ENCODE measurements at places on chromosomes 3 and 15. TPM values are rescaled to one million over a fixed set of nuclear protein-coding genes. Genes with fewer than 3 reads are reported as not detected.

The PSTPIP1 gene
- polyA plus RNA-seq: 84.4 TPM

The TRIM42 gene
- not detected for polyA plus RNA-seq

The RASGRP1 gene
- polyA plus RNA-seq: 22.7 TPM

DNA sequence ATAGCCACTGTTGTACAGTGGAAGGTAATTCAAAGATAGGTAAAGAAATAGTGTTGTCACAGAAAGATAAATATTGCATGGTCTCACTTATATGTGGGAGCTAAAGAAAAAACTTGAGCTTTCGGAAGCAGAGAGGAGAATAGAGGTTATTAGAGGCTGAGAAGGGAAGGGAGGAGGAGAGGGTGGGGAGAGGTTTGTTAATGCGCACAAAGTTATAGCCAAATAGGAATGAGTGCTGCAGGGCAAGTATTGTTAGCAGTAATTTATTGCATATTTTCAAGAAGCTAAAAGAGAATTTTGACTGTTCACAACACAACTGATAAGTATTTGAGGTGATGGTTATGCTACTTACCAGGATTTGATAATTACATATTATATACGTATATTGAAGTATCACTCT lies 154.2 kb downstream of the GABRG3 start:
- no peak for DNase-seq

DNA sequence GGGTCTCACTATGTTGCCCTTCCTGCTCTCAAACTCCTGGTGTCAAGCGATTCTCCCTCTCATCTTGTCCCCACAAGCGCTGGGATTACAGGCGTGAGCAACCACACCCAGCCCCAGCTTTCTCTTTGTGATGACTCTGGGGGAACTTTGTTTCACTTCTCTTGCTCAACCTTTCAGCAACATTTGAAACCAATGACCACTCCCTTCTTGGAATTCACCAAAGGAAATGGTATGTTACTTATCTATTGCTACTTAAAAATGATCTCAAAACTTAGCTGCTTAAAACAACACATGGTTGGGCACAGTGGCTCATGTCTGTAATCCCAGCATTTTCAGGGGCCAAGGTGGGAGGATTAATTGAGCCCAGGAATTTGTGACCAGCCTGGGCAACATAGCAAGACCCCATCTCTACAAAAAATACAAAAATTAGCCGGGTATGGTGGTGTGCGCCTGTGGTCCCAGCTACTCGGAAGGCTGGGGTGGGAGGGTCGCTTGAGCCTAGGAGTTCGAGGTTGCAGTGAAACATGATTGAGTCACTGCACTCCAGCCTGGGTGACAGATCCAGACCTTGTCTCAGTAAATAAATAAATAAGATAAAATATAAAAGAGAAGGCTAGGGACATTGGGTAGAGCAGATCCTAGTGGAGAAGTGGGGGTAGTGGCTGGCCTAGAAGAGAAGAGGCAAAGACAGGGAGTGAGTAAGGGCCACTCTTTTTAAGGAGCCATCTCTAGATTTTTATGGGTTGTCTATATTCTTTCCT lies 10.3 kb upstream of the COPG1 start:
- no peak for DNase-seq

The METTL6 gene
- 2.3 TPM for polyA plus RNA-seq

- no peak for DNase-seq
These were observed 954 bp upstream of the DGKG start for GRCh38 chr3:186362988-186363387.

- DNase-seq: peak; percentile 26
These were observed 85.1 kb downstream of the PDCD6IP start for GRCh38 chr3:33883538-33883950.

- no peak for DNase-seq
These were observed 27.4 kb downstream of the PHC3 start for GRCh38 chr3:170154084-170154483.

- no peak for DNase-seq
These were observed 35.6 kb downstream of the AGBL1 start for GRCh38 chr15:86115145-86115801.

The CDHR4 gene
- polyA plus RNA-seq: not detected

The ARNT2 gene
- polyA plus RNA-seq: not detected

- no peak for DNase-seq
These were observed 63.4 kb downstream of the MAP2K5 start for GRCh38 chr15:67605871-67606270.

DNA sequence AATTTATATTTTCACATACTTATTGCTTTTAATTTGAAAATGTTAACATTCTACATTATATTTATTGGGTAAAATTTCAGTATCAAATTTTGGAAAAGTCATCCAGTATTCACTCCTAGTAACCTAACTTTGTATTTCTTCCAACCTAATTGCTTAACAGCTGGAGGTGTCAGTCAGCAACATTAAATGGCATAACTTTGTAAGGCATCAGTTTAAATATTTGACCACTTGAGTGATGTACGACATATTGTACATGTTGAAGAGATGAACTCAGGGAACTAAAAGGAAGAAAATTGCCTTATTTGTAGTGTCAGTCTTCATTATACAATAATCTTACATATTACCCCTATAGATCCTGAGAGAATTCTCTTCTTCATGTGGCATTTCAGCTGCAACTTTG lies 326.8 kb downstream of the NAALADL2 start:
- DNase-seq: no peak

GRCh38 chr3:116135457-116136085 lies 309.7 kb downstream of the LSAMP start:
- DNase-seq: no peak

The ZNF35 gene
- polyA plus RNA-seq: 4.7 TPM

The ANKUB1 gene
- polyA plus RNA-seq: not detected

Measured in immature natural killer cell (primary cell).